ENCODE measurements at places on chromosomes 6 and 20. TPM values are rescaled to one million over a fixed set of nuclear protein-coding genes. Genes with fewer than 3 reads are reported as not detected.

Gene ELOVL4
- 2.3 TPM for polyA plus RNA-seq

Gene PGC
- polyA plus RNA-seq = not detected

GRCh38 chr6:6901205-6901719 is 206.5 kb upstream of the RREB1 start:
- no peak for DNase-seq

GRCh38 chr6:69768664-69769063 is 28.1 kb downstream of the LMBRD1 start:
- no peak for DNase-seq

DNA sequence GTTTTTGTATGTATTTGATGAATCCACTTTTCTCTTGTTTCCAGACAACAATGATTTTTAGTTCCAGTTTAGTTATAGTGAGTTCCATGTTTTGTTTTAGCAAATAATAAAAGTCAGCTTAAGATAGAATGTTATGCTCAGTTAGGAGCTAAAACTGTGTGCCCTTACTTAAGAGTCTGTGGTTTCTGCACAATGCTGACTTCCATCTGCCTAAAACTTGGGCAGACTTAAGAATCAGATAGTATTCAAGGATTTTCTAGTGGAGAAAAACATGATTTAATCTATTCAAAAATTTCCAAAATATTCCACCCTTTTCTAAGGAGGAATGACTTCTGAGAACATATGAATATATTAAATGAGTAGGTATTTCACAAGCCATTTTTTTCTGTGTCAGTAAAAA is 32.8 kb downstream of the LAMA4 start:
- no peak for DNase-seq
